Activated CD4-positive, CD25-positive, alpha-beta regulatory T cell (primary cell): ENCODE measurements at places on chromosomes 6 and 20.

DNA sequence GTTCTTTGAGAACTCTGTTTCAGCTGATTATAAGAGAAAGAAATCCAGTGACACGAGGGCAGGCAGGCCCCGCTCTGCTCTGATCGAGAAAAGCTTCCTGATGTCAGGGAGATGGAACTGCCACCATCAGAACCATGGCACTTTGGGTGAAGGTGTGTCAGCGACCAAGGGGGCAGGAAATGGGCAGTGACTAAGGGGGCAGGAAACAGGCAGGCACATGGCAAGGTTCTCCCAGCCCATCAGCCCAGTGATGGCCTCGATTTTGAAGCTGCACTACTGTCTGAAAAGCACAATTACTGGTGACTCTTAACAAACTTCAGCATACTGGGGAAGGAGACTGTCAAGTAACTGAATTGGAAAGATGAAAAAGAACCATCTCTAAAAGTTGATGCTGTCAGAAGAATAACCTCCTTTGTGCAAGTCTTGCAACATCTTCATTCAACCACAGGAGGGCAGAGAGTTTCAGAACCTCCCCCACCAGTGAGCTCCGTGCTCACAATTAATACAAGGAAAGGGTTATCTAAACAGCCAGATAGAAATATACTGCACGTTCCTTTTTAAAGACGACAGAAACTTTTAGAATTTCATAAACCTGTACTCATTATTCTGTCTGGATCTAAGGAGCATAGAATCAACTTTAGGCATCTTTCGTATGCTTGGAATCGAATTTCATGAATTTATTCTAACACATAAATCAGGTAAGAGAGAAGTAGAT lies 39.1 kb downstream of the TMX4 start:
- no peak for DNase-seq

GRCh38 chr20:17969278-17969883 lies 563 bp downstream of the MGME1 start:
- no peak for DNase-seq

GRCh38 chr6:97059473-97059872 lies 134.9 kb downstream of the KLHL32 start:
- DNase-seq: no peak

GRCh38 chr6:32558426-32559057 lies 28.5 kb upstream of the HLA-DRB5 start:
- DNase-seq: no peak

DNA sequence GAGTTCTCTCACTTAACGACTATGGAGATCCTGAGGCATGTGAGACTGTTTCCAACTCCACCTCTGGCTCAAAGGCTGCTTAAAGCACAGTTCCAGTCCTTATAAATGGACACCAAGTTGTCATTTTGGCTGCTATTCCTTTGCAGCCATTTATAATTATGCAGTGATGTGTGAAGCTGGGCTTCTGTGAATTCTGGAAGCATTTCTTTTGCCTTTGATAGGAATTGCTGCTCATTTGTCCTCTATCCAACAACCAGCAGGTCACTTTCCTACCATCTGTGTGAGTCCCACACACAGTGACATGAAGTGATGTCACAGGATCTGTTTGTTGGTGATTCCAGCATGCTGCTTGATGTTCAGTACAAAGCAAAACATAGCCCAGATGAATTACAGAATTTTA lies 28.5 kb upstream of the EFHC1 start:
- no peak for DNase-seq
